ENCODE measurements at places on chromosomes 12 and 14. TPM values are rescaled to one million over a fixed set of nuclear protein-coding genes. Genes with fewer than 3 reads are reported as not detected.

Gene NXPH4
- total RNA-seq: 1.8 TPM

Gene NKX2-1
- not detected for total RNA-seq

Gene PAH
- total RNA-seq: not detected

Gene LALBA
- total RNA-seq: not detected

Gene GYS2
- total RNA-seq: not detected

Gene TAS2R50
- total RNA-seq: 0.25 TPM

Gene PTPRR
- 0.55 TPM for total RNA-seq

Gene CELA1
- not detected for total RNA-seq

Gene TAS2R8
- total RNA-seq: not detected

Gene PCNX4
- 23.2 TPM for total RNA-seq

Gene MORN3
- not detected for total RNA-seq

Gene PLCZ1
- not detected for total RNA-seq

Gene CFAP54
- total RNA-seq: 0.10 TPM

Gene SEC23A
- total RNA-seq: 85.5 TPM

Gene ART4
- total RNA-seq: 3.3 TPM

Data from left ventricle myocardium superior (tissue), 1 donor.